GM12878 (cell line): ENCODE measurements at places on chromosomes 6 and 20. TPM values are rescaled to one million over a fixed set of nuclear protein-coding genes. Genes with fewer than 3 reads are reported as not detected.

GRCh38 chr6:170453586-170454511 is 99.3 kb downstream of the PSMB1 start:
- no peak overlapping the region for H3K4me3 ChIP-seq
- H3K4me1 ChIP-seq: no peaks in the 10 kb centered on the region
- no peaks in the 10 kb centered on the region for H3K36me3 ChIP-seq
- DNase-seq: no peak

DNA sequence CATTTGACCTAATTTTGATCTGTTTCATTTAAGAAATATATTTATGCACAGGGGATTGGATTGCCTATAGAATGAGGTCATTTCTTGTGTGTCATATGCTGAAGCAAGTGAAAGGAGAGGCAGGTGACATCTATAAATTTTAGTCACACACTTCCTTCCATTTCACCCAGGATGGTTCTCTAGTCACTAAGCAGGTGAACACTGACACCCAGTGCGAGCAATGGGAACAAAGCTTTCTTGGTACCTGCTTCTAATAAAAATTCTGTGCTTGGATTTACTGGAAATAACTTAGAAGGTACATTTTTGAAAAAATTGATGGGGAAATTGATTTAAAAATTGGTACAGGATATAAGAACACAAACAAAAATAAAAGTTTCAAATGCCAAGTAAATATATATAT is 66.9 kb upstream of the MC3R start:
- DNase-seq: no peak
- no peak overlapping the region for H3K27ac ChIP-seq
- no peaks in the 10 kb centered on the region for H3K36me3 ChIP-seq
- no peaks in the 10 kb centered on the region for H3K27me3 ChIP-seq
- H3K4me1 ChIP-seq: no peaks in the 10 kb centered on the region

DNA sequence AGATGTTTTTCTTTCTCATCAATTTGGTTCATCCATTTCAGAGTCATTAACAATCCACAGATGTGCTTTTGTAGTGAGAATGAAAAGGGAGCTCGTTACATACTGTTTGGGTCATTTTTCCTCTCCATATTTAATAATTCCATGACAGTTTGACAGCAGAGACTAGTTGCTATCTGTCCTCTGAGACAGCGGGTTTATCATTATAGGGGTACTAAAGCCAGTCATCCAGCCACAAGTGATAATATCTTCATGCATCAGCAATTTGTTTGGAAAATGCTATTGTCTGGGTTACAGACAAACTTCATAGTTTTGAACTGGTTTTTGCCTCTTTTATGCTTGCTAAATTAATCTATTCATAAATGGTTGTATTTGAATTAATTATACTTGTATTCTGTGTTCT is 350.6 kb upstream of the FLRT3 start:
- H3K27me3 ChIP-seq: no peaks in the 10 kb centered on the region
- H3K4me1 ChIP-seq: no peaks in the 10 kb centered on the region
- no peaks in the 10 kb centered on the region for H3K36me3 ChIP-seq
- no peak overlapping the region for H3K4me3 ChIP-seq
- no peak overlapping the region for H3K27ac ChIP-seq

Gene GPLD1
- total RNA-seq: 1.0 and 1.2 TPM in 2 replicates

- H3K27ac ChIP-seq: no peak overlapping the region
- H3K36me3 ChIP-seq: no peaks in the 10 kb centered on the region
- no peaks in the 10 kb centered on the region for H3K4me1 ChIP-seq
- no peaks in the 10 kb centered on the region for H3K27me3 ChIP-seq
- no peak for DNase-seq
- no peak overlapping the region for H3K4me3 ChIP-seq
These were observed 196.3 kb downstream of the SYNDIG1 start for GRCh38 chr20:24665741-24666191.

Gene EEF1A2
- 0.56 and 0.74 TPM in 2 replicates for total RNA-seq

Gene TNXB
- 1.6 and 2.5 TPM in 2 replicates for total RNA-seq

Gene PLG
- 0.88 and 1.2 TPM in 2 replicates for total RNA-seq

DNA sequence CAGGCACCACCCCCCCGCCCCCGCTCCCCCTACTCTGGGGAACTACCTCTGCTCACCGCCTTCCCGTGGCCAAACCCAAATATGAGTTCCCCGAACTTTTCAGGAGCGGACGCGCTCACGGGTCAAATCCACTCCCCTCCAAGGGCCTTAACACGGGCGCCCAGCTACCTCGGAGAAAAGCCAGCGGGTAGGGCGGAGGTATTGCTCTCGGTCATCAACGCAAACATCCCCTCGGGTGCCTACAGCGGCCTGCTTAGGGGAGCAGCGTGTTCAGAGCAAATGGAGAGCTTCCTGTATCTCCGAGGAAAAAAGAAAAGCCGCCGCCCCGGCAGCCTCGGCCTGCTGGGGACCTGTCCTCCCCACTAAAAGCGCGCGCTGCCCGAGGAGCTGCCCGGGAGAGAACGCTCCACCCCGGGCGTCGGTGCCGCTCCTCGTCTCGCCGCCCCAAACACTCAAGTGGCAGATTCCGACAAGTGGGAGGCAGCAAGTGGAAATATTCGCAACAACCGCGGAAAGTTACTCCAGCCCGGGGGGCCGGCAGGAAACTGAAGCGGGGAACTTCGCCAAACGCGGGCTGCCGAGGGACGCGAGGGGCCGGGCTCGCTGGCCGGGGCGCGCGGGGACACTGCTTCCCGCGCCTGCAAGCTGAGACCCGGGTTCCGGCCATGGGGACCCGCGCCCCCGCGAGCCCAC is 699 bp downstream of the PTPRT start:
- H3K4me1 ChIP-seq: no peaks in the 10 kb centered on the region
- H3K36me3 ChIP-seq: no peaks in the 10 kb centered on the region
- H3K27ac ChIP-seq: no peak overlapping the region
- H3K27me3 ChIP-seq: peaks cover 1% of the 10 kb centered on the region
- no peak overlapping the region for H3K4me3 ChIP-seq

Gene BPIFB1
- 0.13 TPM in 1 of 2 replicates, not detected in the other for total RNA-seq

Gene LINC00237
- total RNA-seq: not detected in 2 replicates

DNA sequence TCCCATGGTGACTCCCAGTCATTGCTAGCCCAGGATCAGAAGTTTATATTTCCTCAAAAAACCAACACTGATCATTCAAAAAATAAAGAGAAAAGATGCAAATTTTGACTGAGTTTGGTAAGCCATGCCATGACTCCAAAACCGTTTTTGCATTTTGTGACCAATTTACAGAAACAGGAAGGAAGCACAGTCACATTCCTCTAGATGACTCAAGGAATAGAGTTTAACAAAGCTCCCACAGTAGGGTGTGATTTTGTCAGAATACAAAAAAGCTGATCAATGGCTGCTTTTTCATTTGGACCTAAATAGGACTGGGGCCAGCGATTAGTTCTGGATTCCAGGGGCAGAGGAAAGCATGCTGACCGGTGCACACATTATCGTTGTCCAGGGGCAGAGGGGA is 179.4 kb upstream of the AFDN start:
- H3K27me3 ChIP-seq: no peaks in the 10 kb centered on the region
- H3K4me1 ChIP-seq: no peaks in the 10 kb centered on the region
- H3K36me3 ChIP-seq: no peaks in the 10 kb centered on the region
- H3K27ac ChIP-seq: no peak overlapping the region

GRCh38 chr20:49592120-49592519 is 24.2 kb upstream of the PTGIS start:
- no peak overlapping the region for H3K27ac ChIP-seq
- no peaks in the 10 kb centered on the region; the same call in 1 of the 2 replicates for H3K27me3 ChIP-seq
- peaks cover 12% of the 10 kb centered on the region for H3K4me1 ChIP-seq
- H3K4me3 ChIP-seq: no peak overlapping the region
- H3K36me3 ChIP-seq: no peaks in the 10 kb centered on the region

DNA sequence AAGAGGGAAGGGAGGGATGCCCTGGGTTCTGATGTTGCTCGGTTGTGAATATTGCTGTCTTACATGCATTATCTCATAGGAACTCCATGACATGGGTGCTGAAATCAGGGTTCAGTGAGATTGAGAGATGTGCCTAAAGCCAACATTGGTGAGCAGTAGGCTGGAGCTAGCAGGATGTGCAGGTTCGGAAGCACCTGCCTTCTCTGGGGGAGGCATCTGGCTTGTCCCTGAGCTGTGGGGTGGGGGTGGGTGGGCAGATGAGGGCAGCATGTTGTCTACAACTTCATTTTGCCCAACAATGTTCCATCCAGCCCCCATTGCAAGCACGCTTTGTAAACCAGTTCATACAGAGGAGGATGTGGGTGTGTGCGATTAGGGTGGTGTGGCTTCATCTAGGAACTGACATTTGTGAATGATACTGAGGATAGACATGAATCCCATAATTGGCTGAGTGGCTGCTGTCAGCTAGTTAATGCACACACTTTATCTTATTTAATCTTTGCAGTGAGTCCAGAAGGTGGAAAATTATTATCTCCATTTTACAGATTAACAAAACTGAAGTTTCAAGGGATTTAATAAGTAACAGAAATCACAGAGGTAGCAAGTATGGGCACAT is 119.4 kb downstream of the SYNDIG1 start:
- H3K27me3 ChIP-seq: no peaks in the 10 kb centered on the region
- H3K36me3 ChIP-seq: no peaks in the 10 kb centered on the region
- H3K4me1 ChIP-seq: no peaks in the 10 kb centered on the region
- no peak for DNase-seq
- H3K27ac ChIP-seq: no peak overlapping the region
- no peak overlapping the region for H3K4me3 ChIP-seq

DNA sequence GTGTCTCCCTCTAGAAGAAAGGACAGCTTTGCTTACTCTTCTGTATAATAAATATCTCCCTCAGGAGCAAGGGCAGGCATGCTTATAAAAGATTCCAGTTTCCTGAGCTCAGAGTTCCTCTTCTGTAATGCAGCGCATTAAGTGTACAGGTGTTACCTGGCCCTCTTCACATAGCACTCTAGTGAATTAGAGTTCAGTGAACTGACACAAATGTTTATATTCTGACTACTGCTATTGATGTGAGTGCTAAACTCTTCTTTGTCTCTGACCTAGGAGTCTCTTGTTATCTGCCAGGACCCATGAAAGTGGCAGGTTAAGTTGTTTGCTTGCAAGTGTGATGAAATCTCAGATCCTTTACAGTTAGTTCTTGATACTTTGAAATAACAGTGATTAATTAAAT is 33.5 kb downstream of the CYB5R4 start:
- H3K36me3 ChIP-seq: no peaks in the 10 kb centered on the region
- no peaks in the 10 kb centered on the region for H3K4me1 ChIP-seq
- no peak overlapping the region for H3K27ac ChIP-seq
- H3K4me3 ChIP-seq: no peak overlapping the region
- no peak for DNase-seq

DNA sequence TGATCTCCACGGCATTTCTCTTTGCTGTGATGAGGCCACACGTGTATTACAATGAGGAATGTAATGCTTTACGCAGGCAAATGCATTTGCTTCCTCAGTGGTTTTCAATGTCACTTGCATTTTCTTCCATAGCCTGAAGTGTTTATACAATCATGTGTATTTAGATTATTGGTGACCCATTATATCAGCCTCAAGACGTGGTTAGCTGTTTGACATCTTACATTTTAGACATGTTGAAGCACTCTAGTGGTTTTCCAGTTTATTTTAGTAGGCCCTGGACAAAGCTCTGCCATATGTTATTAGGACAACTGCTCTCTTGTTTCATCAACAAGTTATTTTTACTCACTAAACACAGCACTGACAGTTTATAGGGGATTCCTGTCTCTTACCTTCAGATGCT is 200.4 kb downstream of the UTRN start:
- DNase-seq: no peak
- H3K4me1 ChIP-seq: no peaks in the 10 kb centered on the region
- no peak overlapping the region for H3K4me3 ChIP-seq
- H3K27me3 ChIP-seq: no peaks in the 10 kb centered on the region
- H3K36me3 ChIP-seq: peaks cover 9% of the 10 kb centered on the region; the same call in 1 of the 2 replicates
- H3K27ac ChIP-seq: no peak overlapping the region

Gene RSPH3
- 2.2 and 3.2 TPM in 2 replicates for total RNA-seq

DNA sequence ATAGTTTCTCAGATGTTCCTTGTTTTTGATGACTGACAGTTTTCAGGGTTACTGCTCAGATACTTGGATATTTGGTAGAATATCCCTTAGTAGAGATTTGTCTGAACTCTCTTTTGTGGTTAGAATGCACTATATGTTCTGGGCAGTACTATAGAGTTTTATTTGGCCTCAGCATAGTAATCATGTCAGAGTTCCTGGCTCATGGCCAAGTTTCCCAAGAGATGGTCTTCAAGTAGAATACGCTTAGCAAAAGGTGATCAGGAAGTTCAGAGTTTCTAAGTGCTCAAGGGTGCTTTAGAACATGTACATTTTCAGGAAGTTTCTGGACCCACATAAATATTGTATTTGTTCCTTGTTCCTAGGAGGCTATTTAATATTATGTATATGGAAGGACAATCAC is 1209.7 kb upstream of the GJE1 start:
- H3K4me1 ChIP-seq: no peaks in the 10 kb centered on the region
- no peaks in the 10 kb centered on the region for H3K27me3 ChIP-seq
- DNase-seq: no peak
- H3K27ac ChIP-seq: no peak overlapping the region
- H3K36me3 ChIP-seq: no peaks in the 10 kb centered on the region
- H3K4me3 ChIP-seq: no peak overlapping the region

- no peaks in the 10 kb centered on the region for H3K27me3 ChIP-seq
- H3K4me1 ChIP-seq: no peaks in the 10 kb centered on the region
- no peak overlapping the region for H3K27ac ChIP-seq
- DNase-seq: no peak
- no peak overlapping the region for H3K4me3 ChIP-seq
- no peaks in the 10 kb centered on the region for H3K36me3 ChIP-seq
These were observed 321.2 kb upstream of the ADGRB3 start for GRCh38 chr6:68313911-68314310.

DNA sequence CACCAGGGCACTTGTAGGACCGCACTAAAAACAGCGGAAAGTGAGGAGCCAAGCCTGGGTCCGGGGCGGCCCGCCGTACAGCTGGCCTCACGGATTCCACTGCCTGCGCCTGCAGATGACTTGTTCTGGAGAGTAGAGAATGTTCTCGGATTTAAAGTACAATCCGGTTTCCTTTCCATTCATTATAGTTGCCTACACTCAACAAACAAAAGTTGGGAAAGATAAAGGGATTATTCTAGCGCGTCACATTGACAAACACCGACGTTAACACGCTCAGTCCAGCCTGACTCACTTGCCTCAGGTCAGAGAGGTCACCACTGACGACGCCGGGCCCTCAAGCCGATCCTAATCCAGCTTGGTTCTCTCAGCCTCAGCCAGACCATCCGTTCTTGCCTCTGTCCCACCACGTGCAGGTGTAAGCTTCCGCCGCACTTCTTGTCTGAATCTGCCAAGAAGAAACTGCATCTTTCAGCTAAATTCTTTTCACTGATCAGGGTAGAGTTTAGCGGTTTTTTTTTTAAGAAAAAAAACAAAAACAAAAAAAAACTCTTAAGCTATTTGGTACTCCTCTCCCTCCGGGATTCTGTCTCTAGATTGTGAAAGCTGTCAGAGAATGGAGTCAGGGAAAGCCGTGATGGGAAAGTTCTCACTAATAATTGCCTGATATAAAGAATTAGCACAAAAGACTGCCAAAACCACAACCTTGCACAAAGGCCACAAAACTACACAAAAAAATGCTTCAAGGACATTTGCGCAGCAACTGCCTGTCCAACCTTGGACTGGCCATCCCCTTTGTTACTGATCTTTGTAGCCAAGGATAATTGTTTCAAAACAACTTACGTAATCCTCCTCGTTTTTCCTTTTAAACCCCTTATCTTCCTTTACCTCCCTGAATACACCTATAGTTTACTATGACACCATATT is 1.1 kb upstream of the PHF10 start:
- DNase-seq: no peak
- peak overlapping the region; percentile 81 for H3K4me3 ChIP-seq
- 0 out of 2 replicates have a peak overlapping the region, but pooled peaks have one; percentile 30 for H3K27ac ChIP-seq
- H3K4me1 ChIP-seq: peaks cover 5% of the 10 kb centered on the region
- H3K27me3 ChIP-seq: no peaks in the 10 kb centered on the region
